GM13976 (cell line): ENCODE measurements at places on chromosomes 16 and 17.

DNA sequence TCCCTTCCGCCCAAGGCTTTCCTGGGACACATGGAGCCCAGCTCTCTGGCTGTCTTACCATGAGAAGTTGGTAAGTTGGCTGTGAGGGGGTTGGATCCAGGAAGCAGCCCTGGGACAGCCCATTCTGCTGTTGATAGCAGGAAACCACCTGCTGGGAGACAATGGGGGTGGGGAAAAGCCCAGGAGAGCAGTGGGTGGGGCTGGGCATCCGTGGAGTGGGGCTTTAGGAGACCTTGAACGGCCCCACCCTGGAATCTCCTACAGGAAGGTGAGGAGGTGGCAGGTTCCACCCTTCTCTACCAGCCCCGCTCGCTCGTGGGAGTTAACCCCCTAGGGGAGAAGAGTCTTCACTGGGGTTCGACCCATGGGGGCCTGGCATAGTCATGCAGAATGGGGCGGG, 5.8 kb downstream of the TMEM92 start:
- no peak for DNase-seq

GRCh38 chr16:63922560-63922959, 1199.3 kb downstream of the CDH11 start:
- no peak for DNase-seq

- no peak for DNase-seq
These were observed at the start of gene MPO for GRCh38 chr17:58280480-58281217. TSS of gene MPO (minus strand) at chr17:58280935. CDS start at chr17:58280758, 177 bp downstream.

GRCh38 chr17:4215882-4216570, 47.8 kb downstream of the ANKFY1 start:
- peak; percentile 43 for DNase-seq

- DNase-seq, result no peak
These were observed 16.0 kb downstream of the TPSG1 start for GRCh38 chr16:1209081-1209480.

DNA sequence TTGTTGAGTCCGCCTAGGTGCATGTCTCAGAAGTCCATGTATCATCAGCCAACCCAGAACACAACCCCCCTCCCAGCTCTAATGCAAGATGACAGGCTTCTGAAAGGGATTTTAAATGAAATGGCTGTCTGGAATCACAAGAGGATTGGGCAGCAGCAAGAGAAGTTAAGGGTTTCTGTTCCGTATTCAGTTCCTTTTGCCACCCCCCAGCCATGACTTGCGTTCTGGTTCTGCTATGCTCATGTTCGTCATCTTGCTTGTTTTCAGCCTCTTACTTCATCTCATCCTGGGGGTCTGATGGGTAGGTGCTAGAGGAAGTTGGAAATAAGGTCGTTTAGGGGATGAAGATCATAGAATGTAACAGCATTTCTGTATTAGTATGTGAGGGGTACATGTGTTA, 12.0 kb downstream of the MINK1 start:
- DNase-seq, result no peak

GRCh38 chr17:43183921-43184320, 12.9 kb downstream of the NBR1 start:
- DNase-seq, result no peak

DNA sequence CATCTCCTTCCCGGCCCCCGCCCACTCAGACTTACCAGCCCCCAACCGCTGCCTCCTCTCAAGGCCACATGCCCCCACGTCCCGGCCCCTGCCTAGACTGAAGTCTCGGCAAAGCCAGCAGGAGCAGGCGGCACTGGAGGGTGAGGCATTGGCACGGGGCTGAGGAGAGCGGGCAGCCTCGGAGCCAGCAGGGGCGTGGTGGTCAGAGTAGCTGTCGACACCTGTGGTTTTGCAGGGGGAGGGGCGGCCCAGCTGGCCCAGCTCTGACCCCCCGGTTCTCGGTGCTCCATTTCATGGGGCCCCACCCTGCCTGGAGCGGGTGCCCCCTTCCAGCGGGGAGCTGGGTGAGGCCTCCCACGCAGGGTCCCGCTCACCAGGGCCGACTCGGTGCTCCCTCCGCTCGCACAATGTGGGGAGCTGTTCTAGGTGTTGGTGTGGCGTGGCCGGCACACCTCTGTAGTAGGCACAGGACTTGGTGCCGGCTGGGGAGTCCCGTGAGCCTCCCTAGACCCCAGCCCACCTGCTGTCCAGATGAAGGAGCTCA, 4.7 kb downstream of the CDH15 start:
- no peak for DNase-seq

DNA sequence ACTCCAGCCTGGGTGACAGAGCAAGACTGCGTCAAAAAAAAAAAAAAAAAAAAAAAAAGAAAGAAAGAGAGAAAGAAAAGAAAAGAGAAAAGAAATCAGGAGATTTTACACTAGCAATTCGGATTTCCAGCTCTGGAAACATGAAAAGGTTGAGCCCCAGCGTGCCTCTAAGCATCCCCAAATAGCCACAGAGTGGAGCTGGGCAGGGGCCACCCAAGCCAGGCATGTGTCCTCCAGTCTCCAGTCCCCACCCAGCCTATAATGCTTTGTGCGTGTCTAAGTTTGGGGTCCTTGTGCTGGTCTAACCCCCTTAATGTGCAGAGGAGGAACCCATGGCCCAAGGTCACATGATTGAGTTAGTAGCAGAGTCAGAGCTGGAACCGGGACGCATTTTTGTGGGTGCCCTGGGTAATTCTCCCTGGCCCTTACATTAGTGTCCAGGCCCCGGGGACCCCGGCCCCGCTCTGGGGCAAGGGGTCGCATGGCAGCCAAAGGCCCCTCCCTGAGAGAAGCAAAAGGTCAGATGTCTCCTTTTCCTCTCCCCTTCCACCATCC, 19.9 kb downstream of the ADAM11 start:
- no peak for DNase-seq

DNA sequence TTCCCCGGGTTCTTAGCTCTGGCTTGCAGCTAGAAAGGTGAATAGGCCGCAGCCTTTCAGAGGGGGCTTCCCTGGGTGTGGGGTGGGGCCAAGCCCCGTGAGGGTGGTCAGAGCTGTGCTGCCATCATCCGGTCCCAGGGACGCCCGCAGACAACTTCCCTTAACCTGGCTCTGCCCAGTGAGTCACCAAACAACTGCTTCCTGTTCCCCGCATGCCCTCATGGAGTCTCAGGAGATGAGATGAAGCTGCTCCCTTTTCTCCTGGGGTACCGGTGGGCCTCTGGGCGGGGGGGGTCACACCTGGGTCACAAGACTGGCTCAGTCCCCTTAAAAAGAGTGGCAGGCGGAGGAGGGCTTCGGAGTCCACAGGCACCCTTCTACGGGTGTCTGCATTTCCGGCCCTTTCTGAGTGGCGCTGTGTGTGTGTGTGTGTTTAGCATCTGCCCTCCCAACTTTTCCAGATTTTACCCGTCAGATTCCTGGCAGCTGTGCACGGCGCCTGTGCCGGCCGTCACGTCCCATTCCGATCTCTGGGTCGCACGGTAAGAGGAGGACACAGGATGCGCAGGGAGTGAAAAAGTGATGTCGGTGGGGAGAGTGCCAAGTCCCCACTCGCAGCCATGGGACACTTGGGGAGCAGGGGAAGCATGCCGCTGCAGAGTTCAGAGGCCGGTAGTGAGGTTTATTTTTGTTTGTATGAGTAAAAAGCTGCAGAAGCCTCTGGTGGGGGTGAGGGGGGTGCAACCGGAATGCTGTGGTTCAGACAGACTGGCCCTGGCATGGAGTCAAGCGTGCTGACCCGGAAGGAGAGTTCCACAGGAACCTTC, 16.8 kb downstream of the HIC1 start:
- DNase-seq, result no peak

DNA sequence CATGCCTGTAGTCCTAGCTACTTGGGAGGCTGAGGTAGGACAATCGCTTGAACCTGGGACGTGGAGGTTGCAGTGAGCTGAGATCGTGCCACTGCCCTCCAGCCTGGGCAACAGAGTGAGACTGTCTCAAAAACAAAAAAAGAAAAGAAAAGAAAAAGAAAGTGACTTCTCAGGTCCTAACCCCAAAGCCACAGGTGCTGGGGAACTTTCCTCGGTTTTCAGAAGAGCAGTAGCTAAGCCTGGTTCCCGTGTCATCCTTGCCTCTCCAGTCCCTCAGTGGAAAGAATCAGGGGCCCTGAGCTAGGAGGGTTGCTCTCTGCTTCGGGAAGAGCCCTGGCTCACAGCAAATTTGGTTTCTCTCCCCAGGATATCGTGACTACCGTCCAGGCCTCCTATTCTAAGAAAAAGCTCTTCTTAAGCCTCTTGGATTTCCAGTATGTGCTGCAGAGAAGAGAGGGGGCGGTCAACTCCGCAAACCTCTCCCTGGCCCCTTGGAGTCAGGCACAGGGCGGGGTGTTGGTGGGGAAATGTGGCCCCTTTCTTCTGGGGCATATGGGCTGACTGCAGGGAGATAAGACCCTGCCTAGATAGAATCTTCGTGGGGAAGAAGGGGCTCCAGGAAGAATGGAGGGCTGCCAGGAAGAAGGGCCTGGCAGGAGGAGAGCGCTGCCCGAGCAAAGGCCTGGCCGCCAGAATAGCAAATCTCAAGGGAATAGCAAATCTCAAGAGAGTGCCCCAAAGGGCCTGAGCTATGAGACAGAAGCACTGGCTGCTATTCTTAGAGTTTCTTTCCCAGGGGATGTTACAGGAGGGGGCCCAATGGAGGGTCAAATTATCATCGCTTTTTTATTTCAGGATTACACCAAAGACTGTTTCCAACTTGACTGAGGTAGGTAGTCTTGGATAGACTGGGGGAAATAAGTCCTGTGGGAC, 8.3 kb upstream of the NLRC5 start:
- peak; percentile 51 for DNase-seq

DNA sequence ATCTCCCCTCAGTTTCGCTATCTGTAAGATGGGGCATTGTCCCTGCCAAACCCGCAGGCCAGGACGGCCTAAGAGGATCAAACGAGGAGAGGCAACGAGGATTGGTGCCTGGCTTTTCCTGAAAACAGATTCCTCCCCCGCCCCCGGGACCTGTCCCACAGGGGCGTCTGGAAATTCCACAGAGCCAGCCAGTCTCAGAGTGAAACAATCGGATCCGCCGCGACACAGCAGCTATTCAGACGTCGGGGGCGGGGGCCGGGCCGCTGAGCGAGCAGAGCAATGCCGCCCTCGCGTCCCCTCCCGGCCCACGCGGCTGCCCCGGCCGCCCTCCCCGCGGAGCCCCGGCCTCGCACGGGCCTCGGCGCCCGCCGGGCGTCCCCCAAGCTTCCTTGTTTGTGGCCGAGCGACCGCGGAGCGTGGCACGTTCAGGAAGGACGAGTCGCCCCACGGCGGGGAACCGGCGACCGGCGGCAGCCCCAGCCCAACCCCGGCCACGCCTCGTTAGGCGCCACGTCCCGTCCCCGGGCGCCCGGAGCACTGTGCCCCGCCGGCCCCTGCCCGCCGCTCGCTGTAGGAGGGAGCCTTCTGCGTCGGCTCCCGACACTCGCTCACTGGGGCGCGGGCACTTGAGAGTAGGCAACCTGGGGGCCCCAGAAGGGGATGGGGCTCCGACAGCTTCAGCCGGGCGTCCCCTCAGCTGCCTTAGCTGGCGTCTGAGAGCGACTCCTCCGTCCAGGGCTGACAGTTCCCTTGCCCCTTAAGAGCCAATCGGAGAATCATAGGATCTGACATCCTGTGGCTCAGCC, 29.6 kb upstream of the PHOSPHO1 start:
- DNase-seq, result peak; percentile 72

- peak; percentile 75 for DNase-seq
These were observed 32.1 kb upstream of the PRKCB start for GRCh38 chr16:23803591-23804123.

DNA sequence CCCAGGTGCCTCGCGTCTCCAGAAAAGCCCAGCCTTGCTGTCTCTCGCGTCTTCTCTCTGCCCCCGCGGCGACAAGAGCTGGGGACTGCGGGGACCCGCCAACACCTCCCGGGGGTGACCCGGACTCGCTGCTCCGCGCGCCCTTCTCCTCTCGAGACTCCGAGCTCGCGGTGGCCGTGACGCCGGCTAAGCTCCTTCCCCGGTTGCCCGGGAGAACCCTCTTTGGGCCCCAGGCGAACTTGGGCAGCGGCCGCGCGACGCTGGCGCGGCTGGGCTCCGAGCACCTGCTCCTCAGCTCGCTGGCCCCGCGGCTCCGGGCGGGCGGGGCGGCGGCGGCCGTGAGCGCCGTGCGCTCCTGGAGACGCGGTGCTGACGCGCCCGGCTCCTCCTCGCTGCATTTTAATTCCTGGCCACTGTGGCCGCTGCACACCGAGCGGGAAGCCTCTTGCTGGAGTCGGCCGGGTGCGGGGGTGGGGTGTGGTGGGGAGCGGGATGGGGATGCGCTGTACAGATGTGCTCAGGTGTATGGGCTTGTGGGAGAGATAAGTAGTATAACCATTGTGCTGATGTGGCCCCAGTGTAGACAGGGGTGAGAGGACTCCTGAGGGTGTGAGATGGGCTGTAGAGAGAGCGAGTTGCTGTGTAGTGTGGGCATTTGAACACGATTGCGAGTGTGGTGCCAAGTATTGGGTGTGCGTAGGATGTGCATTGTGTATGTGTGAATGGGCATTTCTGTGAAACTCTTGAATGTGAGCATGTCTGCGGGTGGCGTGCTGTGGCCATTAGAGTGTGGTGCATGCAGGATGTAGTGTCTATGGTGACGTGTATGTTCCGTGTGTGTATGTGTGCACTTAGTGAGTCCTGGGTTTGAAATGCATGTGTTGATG, at the start of gene ASIC2:
Gene ASIC2, minus strand, starts transcription at position 315 of the 887 bp plus-strand sequence.
- DNase-seq, result no peak

DNA sequence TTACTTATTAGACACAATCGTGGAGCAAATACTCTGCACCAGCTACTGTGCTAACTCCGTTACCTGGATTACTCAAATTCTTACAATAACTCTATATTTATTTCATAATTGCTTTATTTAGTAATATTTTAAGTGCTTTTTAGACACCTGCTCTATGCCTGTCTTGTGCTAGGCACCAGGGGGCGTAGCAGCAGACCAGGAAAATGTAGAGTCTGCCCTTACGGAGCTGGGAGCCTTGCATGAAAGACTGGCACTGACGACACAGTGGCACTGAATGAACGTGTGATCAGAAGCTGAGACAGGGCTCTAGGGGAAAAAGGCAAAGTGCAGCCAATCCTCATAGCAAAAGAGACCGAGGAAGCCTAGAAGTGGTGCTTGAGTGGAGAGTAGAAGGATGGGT, 486.5 kb downstream of the CDH13 start:
- no peak for DNase-seq

DNA sequence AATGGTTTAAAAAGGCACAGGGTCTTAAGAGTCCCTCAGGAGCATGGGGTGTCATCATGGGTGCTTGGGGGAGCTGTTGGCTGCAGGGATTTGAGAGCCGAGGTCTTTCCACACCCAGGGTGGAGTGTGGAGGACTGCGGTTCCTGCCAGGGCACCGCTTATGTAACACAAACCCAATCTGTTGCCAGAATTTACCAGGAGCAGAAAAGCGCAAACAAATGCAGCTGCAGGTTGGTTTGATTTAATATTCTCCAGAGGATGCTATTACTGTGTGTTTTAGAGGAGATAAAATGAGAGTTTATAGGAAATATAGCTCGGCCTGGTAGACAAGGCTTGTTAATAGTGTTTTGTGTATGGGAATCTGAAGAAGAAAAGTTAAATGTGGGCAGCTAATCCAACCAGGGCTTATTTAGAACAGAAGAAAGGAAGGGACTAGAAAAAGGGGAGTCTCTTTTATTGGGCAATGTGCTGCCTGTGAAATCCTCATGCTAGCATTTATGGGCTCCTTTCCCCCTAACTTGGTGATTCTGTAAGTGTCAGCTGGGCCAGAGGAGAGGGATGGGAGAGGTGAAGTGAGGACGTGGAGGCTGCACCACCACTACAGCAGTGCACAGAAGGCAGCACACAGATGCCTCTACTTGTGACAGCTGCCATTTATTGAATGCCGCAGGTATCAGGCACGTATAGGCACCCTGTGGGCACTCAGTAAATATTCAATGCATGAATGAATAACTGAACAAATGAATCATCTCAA, 174.7 kb downstream of the KATNIP start:
- no peak for DNase-seq

- DNase-seq, result no peak
These were observed 61.5 kb downstream of the NF1 start for GRCh38 chr17:31156326-31156725.

- DNase-seq, result no peak
These were observed 30.8 kb upstream of the GAA start for GRCh38 chr17:80070375-80071115.
